Foreskin fibroblast (primary cell): ENCODE measurements at places on chromosomes 11 and 22.

DNA sequence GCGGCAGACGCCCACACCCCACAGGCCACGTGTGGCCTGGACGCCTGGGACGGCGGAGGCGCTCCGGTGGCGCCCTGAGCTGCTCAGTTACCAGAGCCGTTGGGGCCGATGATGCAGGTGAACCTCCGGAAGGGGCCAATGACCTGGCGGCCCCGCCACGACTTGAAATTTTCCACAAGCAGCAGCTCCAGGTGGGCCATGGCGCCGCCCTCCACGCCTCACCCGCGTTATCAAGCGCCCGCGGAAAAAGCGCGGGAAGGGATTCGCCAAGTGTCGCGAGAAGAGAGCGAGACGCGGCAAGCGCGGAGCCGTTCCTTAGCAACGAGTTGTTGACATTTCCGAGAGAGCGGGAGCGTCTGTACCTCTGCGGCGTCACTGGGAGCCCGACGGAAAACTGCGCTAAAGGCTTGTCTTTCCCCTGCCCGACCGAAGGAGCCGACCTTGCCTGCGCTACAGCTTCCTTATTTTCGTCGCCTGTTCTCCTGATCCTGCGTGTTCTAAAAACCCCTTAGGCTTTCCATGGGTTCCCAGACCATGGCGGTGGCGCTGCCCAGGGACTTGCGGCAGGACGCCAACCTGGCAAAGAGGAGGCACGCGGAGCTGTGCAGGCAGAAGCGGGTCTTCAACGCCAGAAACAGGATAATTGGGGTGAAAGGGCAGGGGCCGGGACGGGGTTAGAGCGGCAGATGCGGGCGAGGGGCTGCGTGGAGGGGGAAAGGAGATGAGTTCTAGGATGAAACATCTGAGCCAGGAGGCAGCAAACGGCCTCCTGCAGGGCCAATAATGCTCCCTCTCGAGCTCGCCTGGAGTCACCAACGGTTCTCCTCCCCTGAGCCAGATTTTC lies at the start of the genes RIBC2 and SMC1B:
TSS of gene RIBC2 (plus strand) at position 326 of the 844 bp plus-strand sequence. CDS start at position 520, 194 bp downstream.
TSS of gene SMC1B (minus strand) at position 232 of the 844 bp plus-strand sequence. CDS start at position 200, 32 bp downstream.
- peak; percentile 61 for DNase-seq

DNA sequence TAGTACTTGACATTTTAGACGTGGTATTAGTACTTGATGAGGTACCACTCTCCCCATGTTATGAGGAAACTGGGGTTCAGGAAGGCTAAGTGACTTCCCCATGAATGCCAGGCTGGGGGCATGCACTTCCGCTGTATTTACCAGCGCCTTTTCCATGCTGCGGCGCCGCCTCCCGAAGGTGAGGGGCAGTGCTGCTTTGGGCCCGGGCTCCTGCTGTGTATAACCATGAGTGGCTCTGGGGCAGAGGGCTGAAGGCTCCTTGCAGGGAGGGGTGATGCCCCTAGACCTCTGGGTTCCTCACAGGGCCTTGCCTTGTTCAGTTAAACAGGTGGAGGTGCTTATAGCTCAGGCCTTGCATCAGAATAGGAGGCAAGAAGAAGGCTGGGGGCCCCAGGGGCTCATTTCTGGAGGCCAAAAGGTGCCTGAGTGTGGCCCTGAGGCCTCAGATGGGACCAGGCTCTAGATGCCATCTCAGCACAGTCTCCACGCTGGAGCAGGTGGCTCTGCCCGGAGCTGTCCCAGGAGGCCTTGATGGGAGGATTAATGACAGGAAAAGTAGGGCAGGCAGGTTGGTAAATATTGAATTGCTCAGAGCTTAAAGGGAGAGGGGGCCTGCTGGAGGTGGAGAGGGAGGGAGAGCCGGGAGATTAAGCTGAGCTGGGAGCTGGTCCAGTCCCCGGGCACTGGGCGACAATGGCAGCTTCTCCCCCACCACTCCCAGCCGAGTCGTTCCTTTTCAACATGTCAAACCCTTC lies 129.6 kb downstream of the CEP164 start:
- no peak for DNase-seq

DNA sequence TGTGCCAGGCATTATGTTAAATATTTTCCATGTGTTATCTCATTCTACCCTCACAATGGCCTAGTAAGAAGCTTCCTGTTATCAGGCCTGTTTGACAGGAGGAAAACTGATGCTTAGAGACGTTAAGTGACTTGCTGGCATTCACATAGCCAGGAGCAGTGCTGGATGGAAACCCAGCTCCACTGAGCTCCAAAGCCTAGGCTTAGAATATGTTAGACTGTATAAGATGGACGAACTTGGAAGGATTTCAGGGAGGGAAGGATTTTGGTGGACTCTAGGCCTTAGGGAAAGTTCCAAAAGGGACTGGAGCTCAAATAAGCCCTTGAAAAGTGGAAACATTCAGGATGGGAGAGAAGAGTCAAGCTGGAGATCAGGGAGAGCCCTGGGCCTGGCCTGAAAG lies 2.1 kb downstream of the CD44 start:
- no peak for DNase-seq

- DNase-seq = peak; percentile 9
Observed at GRCh38 chr22:31496735-31497146, 405 bp downstream of the SFI1 start.

GRCh38 chr11:72313912-72314598 lies 70.1 kb upstream of the PHOX2A start:
- no peak for DNase-seq

GRCh38 chr11:117827521-117828511 lies 3.3 kb upstream of the FXYD2 start:
- no peak for DNase-seq

- DNase-seq = no peak
Observed at GRCh38 chr11:122597511-122597910, 58.0 kb upstream of the UBASH3B start.

- DNase-seq = no peak
Observed at GRCh38 chr11:119726150-119726553, 2.8 kb downstream of the NECTIN1 start.

DNA sequence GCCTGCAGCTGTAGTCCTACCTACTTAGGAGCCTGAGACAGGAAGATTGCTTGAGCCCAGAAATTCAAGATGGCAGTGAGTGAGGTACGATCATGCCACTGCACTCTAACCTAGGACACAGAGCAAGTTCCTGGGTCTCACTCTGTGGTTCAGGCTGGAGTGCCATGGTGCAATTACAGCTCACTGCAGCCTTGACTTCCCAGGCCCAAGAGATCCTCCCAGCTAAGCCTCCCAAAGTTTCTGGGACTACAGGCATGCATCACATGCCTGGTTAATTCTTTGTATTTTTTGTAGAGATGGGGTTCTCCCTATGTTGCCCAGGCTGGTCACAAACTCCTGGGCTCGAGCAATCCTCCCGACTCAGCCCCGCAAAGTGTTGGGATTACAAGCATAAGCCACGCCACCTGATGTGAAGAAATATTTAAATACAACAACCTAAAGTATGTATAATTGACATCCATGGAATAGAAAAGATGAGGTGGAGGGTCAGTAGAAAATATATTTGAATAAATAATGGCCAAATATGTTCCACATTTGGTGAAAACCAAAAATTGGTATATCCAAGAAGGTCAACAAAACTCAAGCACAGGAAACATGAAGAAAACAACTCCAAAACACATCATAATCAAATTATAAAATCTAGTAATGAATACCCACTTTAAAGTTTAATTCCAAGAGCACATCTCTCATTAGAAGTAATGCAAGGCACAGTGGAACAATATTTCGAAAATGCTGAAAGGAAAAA lies 47.9 kb upstream of the IGLL5 start:
- DNase-seq = no peak

- DNase-seq = no peak
Observed at GRCh38 chr11:71340086-71340606, 87.8 kb upstream of the SHANK2 start.

GRCh38 chr11:102361086-102362031 lies 14.3 kb downstream of the BIRC2 start:
- no peak for DNase-seq

- no peak for DNase-seq
Observed at GRCh38 chr22:42162728-42163489, 32.3 kb upstream of the CYP2D6 start.

DNA sequence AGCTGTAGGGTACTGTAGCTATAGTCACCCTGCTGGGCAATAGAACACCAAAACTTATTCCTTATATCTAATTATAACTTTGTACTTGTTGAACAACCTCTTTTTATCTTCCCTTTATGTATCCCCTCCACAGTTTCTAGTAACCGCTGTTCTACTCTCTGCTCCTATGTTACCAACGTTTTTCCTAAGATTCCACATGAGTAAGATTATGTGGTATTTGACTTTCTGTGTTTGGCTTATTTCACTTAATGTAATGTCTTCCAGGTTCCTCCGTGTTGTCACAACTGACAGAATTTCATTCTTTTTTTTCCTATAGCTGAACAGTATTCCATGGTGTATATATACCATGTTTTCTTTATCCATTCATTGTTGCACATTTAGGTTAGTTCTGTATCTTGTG lies 258.4 kb downstream of the DYNC2H1 start:
- DNase-seq = peak; percentile 50

- DNase-seq = no peak
Observed at GRCh38 chr11:131511794-131512193, 141.4 kb downstream of the NTM start.

GRCh38 chr11:116421529-116422185 lies 351.1 kb downstream of the BUD13 start:
- DNase-seq = no peak

GRCh38 chr22:45453764-45454163 lies 40.3 kb downstream of the RIBC2 start:
- DNase-seq = peak; percentile 48

DNA sequence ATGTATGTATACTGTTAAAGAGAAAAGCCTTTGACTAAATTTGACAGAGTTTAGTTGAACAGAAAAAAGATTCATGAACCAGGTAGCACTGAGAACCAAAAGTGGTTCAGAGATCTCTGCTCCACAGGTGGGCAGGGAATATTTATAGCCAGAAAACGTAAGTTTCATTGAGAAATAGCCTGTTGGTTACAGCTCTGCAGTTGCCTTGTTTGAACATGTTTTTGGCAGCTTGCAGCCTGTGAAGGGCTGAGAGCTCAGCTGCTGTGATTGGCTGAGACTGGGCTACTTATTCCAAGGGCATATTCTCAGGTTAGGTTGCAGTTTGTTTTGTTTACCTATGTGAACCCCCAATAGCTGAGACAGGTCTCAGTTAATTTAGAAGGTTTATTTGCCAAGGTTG lies 13.5 kb upstream of the ZNF74 start:
- no peak for DNase-seq

DNA sequence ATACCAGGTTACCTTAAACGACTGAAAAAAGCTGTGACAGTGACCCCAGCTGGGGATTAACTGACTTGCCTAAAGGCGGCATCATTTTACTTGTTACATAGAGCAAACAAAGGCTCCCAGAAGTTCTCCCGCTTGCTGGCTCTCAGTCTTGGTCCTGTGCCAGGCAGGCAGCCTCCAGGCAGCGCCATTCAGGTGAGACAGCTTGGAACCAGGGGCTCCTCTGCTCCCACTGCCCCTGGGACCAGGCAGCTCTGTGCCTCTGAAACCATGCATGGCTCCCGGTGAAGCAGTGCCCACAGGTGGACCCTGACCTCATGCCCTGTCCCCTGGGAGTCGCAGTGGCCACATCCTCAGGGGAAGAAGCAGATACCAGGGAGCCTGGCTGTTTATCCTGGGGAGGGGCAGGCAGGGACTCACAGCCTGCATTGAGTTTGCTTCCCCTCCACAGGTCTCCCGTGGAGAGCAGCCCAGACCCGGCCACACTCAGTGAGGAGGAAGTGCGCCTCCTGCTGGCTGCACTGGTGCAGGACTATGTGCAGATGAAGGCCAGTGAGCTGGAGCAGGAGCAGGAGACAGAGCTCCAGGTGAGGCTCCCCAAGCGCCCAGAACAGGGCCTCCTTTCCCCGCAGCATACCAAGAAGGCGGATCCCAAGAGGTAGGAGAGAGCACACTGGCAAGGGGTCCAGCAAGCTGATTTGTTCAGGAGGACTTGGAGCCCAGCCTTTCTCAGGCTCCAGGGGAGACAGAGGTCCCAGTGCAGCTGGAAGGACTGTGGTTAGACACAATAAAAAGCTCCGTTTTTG lies 15.6 kb upstream of the CYP2R1 start:
- DNase-seq = peak; percentile 76

GRCh38 chr22:19448739-19449421 lies 1.4 kb upstream of the C22orf39 start:
- no peak for DNase-seq

GRCh38 chr22:49116486-49117120 lies 711.1 kb downstream of the BRD1 start:
- no peak for DNase-seq

DNA sequence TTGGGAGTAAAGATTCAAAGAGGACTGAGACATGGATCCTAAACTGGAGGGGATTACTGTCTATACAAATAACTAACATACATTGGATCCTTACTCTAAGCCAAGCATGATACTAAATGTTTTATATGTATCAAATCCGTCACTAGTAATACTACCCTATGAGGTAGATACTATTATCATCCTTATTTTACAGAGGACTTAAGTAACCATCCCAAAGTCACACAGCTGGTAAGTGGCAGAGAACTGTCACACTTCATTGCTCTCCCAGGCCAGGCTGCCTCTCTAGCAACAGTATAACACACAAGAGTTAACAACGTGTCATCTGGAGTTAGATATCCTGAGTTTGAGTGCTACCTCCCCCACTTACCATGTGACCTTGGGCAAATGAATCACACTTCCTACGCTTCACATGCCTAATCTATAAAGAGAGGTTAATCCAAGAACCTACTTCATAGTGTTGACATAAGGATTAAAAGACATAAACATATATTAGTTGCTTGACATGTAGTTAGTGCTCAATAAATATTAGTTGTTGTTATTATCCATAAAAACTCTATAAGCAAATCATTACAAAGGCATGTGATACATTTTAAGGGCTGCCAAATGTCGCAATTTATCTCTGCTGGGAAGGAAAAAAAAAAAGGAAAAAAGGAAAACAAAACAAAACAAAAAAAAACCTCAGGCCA lies 33.8 kb upstream of the SPON1 start:
- peak; percentile 86 for DNase-seq

- DNase-seq = peak; percentile 95
Observed at GRCh38 chr22:45478108-45478771, 24.4 kb upstream of the FBLN1 start.

DNA sequence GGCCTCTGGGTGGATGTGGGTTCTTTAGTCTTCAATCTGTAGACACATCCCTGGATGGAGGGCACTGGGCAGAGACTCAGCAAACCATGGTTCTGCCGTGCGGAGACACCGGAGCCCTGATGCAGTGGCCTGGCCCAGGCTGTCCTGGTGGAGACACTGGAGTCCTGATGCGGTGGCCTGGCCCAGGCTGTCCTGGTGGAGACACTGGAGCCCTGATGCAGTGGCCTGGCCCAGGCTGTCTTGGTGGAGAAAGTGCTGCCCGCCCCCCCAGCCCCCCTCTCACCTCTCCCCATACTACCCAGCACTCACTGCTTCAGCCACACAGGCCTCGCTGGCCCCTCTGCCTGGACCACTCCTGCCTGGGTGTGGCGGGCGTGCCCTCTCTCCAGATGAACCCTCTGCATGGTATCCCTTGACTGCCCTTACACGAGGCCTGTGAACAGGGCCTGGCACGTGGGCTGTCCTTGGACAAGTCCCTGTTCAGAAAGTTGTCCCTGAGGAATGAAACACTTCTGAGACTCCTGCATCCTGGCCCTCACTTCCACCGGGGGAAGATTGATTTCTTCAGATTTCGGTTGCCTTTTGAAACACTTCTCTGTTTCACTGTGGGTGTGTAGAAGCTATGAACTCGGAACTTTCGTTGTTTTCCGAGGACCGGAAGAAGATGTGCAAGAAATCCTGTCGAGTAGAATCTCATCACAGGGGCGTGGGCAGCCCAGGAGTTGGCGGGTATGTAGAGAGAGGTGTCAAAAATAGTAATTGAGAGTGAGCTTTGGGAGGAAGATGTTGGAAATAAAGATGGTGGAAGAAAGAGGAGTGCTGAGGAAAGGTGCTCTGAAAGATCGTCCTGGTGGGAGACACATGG lies 26.2 kb downstream of the IGHMBP2 start:
- no peak for DNase-seq
